ENCODE measurements at places on chromosomes 5 and 9.
A peak's percentile ranks its signal among the peaks of the same experiment; 100 is the strongest.

DNA sequence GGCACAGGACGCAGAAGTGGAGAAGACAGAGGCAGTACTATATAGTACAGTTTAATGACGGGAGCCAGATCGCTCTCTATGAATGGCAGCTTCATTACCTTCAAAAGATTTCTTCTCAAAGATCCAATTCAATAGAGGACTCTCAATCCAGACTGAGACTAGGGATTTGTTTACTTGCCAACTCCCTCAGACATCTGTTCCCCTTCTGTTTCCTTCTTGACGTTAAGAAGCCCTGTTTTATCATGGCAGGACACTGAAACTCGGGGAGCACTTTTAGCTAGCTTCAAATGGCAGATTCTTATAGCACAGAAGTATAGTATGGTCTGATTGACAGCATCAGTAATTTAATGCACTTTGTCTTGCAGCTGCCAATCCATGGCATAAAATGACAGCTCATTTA lies 747.3 kb upstream of the C9orf72 start:
- no peak for DNase-seq

GRCh38 chr9:115165233-115165632 lies 47.3 kb upstream of the TNC start:
- no peak for DNase-seq

DNA sequence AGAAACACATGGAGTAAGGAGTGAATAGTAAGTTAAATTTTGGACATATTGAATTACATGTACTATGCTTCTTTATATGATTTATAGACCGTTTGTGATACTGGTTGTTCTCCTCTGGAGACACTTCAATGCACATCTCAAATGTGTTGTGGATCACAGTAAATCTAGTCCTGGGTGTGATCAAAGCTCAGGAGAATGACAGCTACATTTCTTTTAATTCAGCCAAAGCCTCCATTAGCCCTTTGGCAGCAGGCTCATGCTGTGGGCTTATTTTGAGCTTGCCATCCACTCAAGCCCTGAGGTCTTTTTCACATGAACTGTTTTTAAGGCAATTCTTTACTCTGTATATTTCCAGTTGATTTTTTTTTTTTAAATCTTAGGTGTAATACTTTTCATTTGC lies 34.6 kb upstream of the ACTBL2 start:
- DNase-seq, result no peak

DNA sequence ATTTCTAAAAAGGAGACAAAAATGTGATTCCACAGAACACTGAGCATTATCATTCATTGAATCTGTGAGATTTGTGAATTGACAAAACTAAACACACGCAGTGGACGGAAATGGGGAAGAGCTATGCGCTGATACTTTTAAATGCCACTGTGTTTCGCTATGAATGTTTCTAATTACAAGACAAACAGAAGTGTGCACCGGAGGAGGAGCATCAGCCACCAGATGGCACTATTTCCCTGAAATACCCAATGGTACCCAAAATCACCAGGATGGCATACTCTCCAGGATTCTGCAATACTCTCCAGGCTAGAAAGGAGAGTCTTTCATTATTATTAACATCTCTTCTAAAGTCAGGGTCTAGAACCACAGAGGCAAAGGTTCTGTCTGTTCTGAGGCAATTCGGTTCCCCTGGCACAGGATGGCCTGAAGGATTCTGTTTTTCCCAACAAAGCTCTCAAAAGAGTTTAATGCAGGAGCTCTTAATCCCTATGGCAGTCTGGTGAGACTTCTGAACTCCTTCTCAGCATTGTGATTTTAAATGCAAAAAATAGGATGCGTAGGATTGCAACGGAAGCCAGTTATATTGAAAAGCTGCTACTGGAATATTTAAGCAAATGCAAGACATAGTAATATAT lies 13.8 kb upstream of the PUM3 start:
- peak; percentile 33 for DNase-seq

GRCh38 chr5:149053072-149053695 lies 9.7 kb downstream of the SH3TC2 start:
- DNase-seq, result no peak

DNA sequence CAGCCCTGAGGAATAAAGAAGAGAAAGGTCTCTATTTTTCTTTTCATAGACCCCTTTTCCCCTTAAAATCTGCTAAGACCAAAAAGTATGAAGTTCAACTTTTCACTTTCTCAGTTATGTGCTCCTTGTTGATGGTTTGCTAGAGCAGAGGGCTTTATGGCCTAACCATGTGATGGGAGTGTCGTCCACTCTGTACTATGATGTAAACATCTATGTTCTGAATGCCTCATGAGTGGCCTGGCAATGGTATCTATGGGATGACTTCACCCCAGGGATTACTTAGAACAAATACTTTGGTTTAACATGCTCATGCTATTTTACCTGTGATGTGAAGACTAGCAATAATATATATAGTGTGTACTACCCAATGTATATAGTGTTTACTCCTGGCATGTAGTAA lies 43.7 kb upstream of the MIER3 start:
- no peak for DNase-seq

DNA sequence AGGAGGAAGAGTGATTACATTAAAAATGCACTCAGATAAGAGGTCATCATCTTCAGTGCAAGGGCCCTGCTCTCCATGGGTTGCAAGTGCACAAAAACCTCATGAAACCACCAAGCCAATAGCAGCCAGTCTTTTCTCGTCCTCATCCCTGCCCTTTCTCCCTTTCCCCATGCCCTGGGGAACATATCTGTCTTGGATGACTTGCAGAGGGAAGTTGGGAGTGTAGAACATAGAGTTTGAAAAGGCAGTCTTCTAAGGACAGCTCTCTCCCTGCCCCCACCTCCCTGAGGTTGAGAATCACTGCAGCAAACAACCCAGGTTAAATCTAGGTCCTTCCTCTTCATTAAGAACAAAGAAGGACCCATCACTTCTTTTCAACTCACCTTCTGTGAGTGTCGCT lies 22.0 kb downstream of the DDX31 start:
- DNase-seq, result no peak

DNA sequence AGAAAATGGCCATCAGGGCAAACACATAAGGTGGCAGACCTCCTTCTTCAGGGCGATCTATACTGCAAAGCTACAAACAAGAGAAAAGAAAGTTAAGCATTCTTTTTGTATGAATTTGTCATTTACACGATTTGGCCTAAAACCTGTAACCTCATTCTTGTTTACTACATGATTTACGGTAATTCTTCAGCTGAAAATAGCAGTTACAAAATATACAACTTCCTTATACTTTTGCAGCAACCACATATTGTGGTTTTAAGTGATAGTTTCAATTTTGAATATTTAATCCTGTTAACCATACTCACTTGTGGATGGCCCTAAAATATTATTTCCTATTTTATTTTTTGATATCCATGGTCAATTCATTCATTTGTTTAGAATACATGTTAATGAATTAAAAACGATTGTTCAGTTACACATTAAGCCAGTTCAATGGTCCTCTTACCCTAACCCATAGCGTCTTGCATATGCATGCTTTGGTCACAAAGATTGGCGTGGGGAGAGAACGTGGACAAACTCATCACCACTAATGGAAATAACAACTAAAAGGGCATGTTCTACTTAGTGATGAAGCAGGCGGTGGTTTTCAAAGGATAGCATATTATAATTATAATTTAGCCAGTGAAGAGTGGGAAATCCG lies 16.6 kb downstream of the TUT7 start:
- no peak for DNase-seq

- no peak for DNase-seq
Measured at GRCh38 chr9:35797311-35798109, 6.1 kb downstream of the NPR2 start.

- DNase-seq, result no peak
Measured at GRCh38 chr5:73605223-73606087, 20.5 kb upstream of the ARHGEF28 start.
